ENCODE measurements at places on chromosomes 5 and 9. TPM values are rescaled to one million over a fixed set of nuclear protein-coding genes. Genes with fewer than 3 reads are reported as not detected.

GABRG2 gene
- total RNA-seq, result not detected

PPP3R2 gene
- total RNA-seq, result not detected

NOXA1 gene
- 0.39 TPM for total RNA-seq

IL3 gene
- total RNA-seq, result not detected
